ENCODE measurements at places on chromosomes 4 and X.

- no peak for DNase-seq
Measured at GRCh38 chr4:162116095-162116779, 47.6 kb downstream of the FSTL5 start.

GRCh38 chr4:113960684-113961321 is 18.6 kb downstream of the ARSJ start:
- no peak for DNase-seq

GRCh38 chr4:3136454-3136853 is 62.0 kb downstream of the HTT start:
- DNase-seq: no peak

GRCh38 chr4:75844151-75844662 is 58.0 kb downstream of the PPEF2 start:
- peak; percentile 29 for DNase-seq

DNA sequence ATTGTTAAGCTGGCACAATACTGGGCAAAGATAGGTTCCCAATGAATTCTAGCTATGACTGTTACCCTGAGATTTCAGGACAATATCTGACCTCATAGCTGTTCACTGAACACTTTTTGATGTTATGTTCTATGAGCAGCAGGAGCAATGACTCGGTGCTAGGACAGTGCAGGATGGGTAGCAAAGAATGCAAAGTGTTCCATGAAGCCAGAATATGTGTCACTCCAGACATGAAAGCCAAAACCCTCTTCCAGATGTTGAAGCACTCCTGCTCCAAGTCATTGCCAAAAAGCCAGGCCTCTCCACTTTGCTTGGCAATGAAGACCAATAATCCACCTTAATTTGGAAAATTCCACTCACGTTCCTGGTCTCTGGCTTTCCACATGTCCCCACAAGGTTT is 300.9 kb upstream of the CPEB2 start:
- DNase-seq: no peak

DNA sequence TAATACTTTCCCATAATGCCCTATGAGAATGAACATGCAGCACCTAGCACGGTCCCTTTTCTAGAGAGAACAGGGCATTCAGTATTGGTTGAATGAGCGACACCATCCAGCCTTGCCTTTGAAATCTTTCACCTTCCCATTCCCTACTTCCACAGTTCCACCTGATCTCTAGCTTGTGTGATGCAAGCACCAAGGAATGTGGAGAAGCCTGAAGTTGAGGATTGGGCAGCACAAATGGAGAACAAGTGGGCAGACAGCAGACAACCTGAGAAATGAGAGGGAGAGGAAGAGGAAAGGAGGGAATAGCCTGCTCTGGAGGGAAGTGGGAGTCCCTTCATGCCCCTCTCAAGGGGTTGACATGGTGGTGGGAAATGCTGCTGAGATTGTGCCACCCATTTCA is 365.1 kb upstream of the CXorf51A start:
- DNase-seq: no peak

- peak; percentile 10 for DNase-seq
Measured at GRCh38 chrX:17007134-17007768, 60.8 kb downstream of the REPS2 start.

- no peak for DNase-seq
Measured at GRCh38 chrX:13283512-13283911, 36.3 kb downstream of the ATXN3L start.

GRCh38 chr4:12393631-12394262 is 965.1 kb upstream of the HS3ST1 start:
- no peak for DNase-seq

GRCh38 chrX:49249071-49249470 is 13.8 kb downstream of the CCDC22 start:
- DNase-seq: no peak

DNA sequence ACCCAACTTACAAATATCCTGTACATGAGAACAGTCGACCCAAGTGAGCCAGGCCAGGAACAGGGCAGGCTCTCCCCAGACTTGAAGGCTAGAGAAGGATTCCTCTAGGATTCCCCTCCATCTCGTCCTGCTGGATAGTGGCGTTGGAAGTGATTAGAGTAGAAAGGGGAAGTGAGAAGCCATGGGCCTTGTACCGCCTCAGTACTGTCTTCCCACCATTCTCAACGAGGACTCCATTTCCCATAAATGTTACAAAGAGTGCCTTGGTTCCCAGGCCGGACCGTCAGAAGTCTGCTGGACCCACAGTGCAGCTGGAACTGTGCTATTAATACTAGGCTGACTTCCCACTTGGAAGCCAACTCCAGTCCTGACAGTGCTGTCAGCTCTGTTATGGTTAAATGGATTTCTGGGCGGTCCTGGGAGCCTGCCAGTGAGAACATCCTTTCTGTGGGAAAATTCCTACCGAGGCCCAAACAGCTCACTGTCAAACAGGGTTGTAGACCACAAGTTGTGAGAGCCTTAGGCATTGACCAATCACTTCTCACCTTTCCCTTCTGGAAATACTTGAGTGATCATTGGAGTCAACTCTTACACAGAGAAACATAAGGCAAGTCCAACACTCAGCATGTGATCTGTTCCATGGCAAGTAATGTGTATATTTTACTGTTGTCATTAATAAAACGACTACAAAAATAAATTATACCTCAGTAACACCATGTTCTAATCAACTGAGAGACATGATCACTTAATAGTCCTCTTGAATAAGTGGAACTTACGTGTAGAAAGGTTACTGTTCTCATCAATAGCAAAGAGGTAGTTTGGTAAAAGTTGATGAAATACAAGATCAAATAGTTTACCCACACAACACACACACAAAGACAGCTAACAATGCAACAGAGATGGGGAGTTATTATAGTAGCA is 58.4 kb downstream of the AMELX start:
- no peak for DNase-seq

- no peak for DNase-seq
Measured at GRCh38 chrX:44093431-44093830, 120.2 kb upstream of the NDP start.

GRCh38 chr4:37964734-37965457 is 4.7 kb downstream of the PTTG2 start:
- DNase-seq: no peak
